ENCODE measurements at places on chromosomes 12 and 14. TPM values are rescaled to one million over a fixed set of nuclear protein-coding genes. Genes with fewer than 3 reads are reported as not detected.

DNA sequence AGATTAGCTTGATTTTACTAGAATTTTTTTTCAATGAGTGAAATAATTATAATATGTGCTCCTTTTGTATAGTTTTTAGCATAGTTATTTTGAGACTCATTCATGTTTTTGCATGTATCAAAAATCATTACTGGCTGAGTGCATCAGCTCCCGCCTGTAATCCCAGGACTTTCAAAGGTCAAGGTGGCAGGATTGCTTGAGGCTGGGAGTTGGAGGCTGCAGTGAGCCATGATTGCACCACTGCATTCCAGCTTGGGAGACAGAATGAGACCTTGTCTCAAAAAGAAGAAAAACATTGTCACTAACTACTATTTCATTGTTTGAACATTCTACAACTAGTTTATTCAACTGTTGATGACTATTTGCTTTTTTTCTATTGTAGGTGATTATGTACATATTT is 802.7 kb downstream of the SLC16A7 start:
- H3K27ac ChIP-seq = no peak overlapping the region
- H3K4me3 ChIP-seq = no peak overlapping the region
- H3K27me3 ChIP-seq = no peaks in the 10 kb centered on the region
- DNase-seq = no peak
- H3K36me3 ChIP-seq = no peaks in the 10 kb centered on the region

- H3K36me3 ChIP-seq = no peaks in the 10 kb centered on the region
- no peak for DNase-seq
- H3K27ac ChIP-seq = no peak overlapping the region
- H3K4me1 ChIP-seq = no peaks in the 10 kb centered on the region
- no peak overlapping the region for H3K4me3 ChIP-seq
- H3K27me3 ChIP-seq = no peaks in the 10 kb centered on the region
Observed at GRCh38 chr14:38948171-38948570, 154.9 kb downstream of the SEC23A start.

- no peak overlapping the region for H3K4me3 ChIP-seq
- H3K4me1 ChIP-seq = no peaks in the 10 kb centered on the region
- no peaks in the 10 kb centered on the region for H3K36me3 ChIP-seq
- DNase-seq = no peak
Observed at GRCh38 chr14:75595226-75595625, 16.8 kb downstream of the FLVCR2 start.

GRCh38 chr12:4134448-4135263 is 138.9 kb upstream of the CCND2 start:
- no peak overlapping the region for H3K4me3 ChIP-seq
- H3K27me3 ChIP-seq = no peaks in the 10 kb centered on the region
- no peak for DNase-seq

ZNF10 gene
- 3.8 TPM for total RNA-seq

ACVRL1 gene
- 308 TPM for total RNA-seq

RASSF8 gene
- 92.1 TPM for total RNA-seq

BLOC1S1 gene
- total RNA-seq = 57.2 TPM

ETFBKMT gene
- 0.64 TPM for total RNA-seq

TAS2R19 gene
- total RNA-seq = not detected

CCDC38 gene
- total RNA-seq = not detected

KRT74 gene
- not detected for total RNA-seq

SLC22A17 gene
- total RNA-seq = 89.7 TPM
